ENCODE measurements at places on chromosomes 11 and 22. TPM values are rescaled to one million over a fixed set of nuclear protein-coding genes. Genes with fewer than 3 reads are reported as not detected.

GRCh38 chr11:33942954-33943353 lies 51.1 kb upstream of the LMO2 start:
- no peak for DNase-seq
- no peaks in the 10 kb centered on the region for H3K36me3 ChIP-seq
- H3K27ac ChIP-seq = no peak overlapping the region
- H3K27me3 ChIP-seq = no peaks in the 10 kb centered on the region
- H3K4me1 ChIP-seq = no peaks in the 10 kb centered on the region

The OR2AT4 gene
- not detected for total RNA-seq

DNA sequence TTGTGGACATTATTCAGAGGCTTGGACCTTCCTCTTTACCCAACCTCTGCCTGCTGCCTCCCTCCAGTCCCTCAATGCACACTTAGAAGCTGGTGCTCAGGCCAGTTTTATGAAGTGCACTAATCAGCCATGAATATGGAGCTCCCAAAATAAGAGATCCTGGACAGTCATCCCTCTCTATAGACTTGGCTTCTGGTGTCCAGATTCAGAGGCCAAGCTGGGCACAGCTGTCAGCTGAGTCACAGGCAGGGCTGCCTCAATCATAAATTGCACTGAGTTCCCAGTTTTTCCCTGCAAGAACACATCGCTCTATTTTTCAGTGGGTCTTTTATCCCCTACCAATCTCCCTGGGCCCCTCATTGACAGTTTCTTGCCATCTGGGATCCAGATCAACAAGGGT lies 161.7 kb upstream of the CADM1 start:
- no peaks in the 10 kb centered on the region for H3K36me3 ChIP-seq
- no peaks in the 10 kb centered on the region for H3K4me1 ChIP-seq
- H3K27me3 ChIP-seq = no peaks in the 10 kb centered on the region
- no peak for DNase-seq

GRCh38 chr22:36027935-36028645 lies 534 bp downstream of the RBFOX2 start:
- DNase-seq = no peak
- peaks cover 57% of the 10 kb centered on the region for H3K4me1 ChIP-seq
- no peaks in the 10 kb centered on the region for H3K36me3 ChIP-seq
- H3K27me3 ChIP-seq = no peaks in the 10 kb centered on the region

DNA sequence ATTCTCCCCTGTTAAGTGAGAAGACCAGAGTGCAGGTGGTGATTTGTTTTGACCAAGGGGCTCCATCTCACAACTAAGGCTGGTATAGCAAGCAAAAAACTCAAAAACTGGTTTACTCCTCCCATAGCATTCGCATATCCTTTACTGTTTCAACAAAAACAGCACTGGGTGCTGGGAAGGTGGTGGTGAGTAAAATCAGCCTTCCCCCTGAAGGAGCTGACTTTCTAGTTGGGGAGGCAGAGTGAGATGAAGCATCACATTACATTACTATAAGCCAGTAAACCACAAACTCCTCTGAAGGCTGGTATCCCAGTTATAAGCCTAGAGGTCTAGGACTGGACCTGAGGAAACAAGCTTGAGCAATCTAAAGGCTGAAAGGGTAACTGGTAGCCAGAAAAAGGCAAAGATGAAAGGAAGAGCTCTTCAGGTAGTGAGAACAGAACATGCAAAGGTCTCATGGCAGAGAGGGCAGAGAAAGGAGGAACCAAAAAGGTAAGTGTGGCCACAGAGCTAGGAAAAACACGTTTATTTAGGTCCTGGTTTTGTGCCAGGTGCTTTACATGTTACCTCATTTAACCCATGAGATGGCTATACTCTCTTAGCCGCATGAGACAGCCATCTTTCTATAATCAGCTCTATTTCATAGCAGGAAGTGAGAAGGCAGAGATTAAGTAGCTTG lies 22.3 kb downstream of the TMEM123 start:
- DNase-seq = no peak
- peaks cover 5% of the 10 kb centered on the region for H3K4me1 ChIP-seq
- no peak overlapping the region for H3K4me3 ChIP-seq
- no peaks in the 10 kb centered on the region for H3K27me3 ChIP-seq
- peak overlapping the region; percentile 14 for H3K27ac ChIP-seq
- no peaks in the 10 kb centered on the region for H3K36me3 ChIP-seq

GRCh38 chr11:70164705-70165104 lies 38.4 kb upstream of the FADD start:
- no peak overlapping the region for H3K27ac ChIP-seq
- H3K4me3 ChIP-seq = no peak overlapping the region
- no peaks in the 10 kb centered on the region for H3K27me3 ChIP-seq

DNA sequence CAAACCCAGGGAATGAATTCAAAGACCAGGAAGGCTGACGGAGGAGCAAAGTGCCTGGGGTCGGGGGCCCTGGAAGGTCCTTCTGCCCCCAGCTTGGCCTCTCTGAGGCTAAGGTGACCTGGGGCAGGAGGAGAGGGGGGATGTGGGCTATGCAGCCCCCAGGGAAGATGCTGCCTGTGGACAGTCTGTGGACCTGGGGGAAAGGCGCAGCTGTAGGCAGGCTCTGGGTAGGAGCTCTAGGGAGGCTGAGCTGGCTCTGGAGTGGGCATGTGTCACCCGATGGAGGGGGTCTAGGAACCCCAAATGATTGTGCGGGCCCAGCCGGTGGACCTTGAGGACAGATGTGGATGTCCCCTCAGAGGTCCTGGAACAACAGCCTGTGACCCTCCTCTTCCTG lies 42.8 kb downstream of the WNT7B start:
- H3K4me1 ChIP-seq = peaks cover 15% of the 10 kb centered on the region
- H3K4me3 ChIP-seq = no peak overlapping the region
- no peak for DNase-seq
- H3K27me3 ChIP-seq = peaks cover 80% of the 10 kb centered on the region

GRCh38 chr11:96188243-96189006 lies 154.6 kb downstream of the MAML2 start:
- no peaks in the 10 kb centered on the region for H3K4me1 ChIP-seq
- no peak overlapping the region for H3K4me3 ChIP-seq
- DNase-seq = peak; percentile 48
- H3K27me3 ChIP-seq = no peaks in the 10 kb centered on the region
- H3K27ac ChIP-seq = peak overlapping the region; percentile 47

DNA sequence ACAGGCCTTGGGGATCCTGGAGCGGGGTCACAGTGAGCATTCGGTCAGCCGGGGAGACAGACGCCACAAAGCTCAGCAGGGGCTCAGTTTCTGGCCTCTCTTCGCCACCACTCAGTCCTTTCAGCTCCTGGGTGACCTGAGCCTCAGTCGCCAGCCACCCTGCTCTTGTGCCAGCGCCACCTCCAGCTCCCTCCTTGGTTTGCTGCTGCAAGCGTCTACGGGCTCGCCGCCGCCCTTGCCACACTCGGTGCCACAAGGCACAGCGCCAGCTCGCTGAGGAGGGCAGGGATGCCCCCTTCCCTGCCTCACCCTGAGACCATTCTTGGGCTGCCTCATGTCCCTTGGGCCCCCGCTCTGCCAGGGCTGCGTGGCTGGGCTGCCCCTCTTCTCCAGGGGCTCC lies 1.5 kb upstream of the EEF1G start:
- H3K4me1 ChIP-seq = peaks cover 45% of the 10 kb centered on the region
- H3K27me3 ChIP-seq = no peaks in the 10 kb centered on the region
- peak; percentile 63 for DNase-seq
- H3K36me3 ChIP-seq = peaks cover 69% of the 10 kb centered on the region
- H3K4me3 ChIP-seq = peak overlapping the region; percentile 98
- H3K27ac ChIP-seq = peak overlapping the region; percentile 95

GRCh38 chr11:118705111-118705741 lies 25.8 kb upstream of the TREH start:
- no peak overlapping the region for H3K4me3 ChIP-seq
- H3K27ac ChIP-seq = no peak overlapping the region
- H3K27me3 ChIP-seq = no peaks in the 10 kb centered on the region
- no peaks in the 10 kb centered on the region for H3K36me3 ChIP-seq

The KRTAP5-5 gene
- total RNA-seq = not detected

DNA sequence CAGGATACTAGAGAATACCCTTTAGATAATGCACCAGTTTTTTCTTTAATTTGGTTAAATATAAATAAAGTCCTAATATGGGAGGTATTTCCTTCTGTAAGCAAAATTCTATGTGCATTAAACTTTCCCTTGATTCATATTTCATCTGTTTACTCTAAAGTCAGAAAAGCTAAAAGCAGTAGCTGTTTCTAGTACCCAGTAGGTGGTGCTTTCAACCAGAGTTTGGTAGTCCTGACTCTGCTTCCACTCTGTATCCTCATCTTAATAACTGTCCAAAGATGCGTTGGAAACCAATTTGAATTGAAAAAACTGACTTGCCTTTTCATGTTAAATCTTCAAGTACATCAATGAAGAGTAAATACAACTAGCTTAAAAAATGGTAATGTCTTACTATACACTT lies 1065.2 kb downstream of the JRKL start:
- H3K4me3 ChIP-seq = no peak overlapping the region
- no peaks in the 10 kb centered on the region for H3K27me3 ChIP-seq
- no peak for DNase-seq
- no peak overlapping the region for H3K27ac ChIP-seq

The APOBEC3B gene
- total RNA-seq = not detected

The TSSK2 gene
- total RNA-seq = not detected

All from stomach (tissue), 19 donors.